Hepatic stellate cell (primary cell): ENCODE measurements at places on chromosomes 2 and 18.

DNA sequence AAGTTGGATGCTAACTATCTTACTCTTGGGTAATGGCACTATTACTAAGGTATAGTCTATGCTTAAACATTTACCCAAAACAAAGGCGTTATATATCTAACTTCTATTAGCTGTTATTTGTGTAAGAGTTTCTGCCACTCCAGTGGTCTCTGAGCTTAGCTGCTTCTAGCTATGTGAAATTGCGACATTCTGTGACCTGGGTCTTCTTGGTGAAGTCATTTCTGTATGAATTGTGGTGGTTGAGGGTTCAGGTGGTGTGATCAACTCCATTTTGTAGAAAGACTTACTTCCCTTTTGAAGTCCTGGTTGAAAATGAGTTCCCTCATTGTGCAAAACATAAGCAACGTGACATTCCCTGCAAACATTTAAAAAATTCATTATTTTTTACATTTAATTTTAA is 221.6 kb downstream of the PIK3C3 start:
- no peak for DNase-seq

- DNase-seq: no peak
These were observed 5.6 kb downstream of the MYT1L start for GRCh38 chr2:2325516-2325915.

GRCh38 chr2:239668042-239668441 is 267.2 kb upstream of the HDAC4 start:
- no peak for DNase-seq

- DNase-seq: no peak
These were observed 654.3 kb downstream of the LRRTM4 start for GRCh38 chr2:76867854-76868253.

DNA sequence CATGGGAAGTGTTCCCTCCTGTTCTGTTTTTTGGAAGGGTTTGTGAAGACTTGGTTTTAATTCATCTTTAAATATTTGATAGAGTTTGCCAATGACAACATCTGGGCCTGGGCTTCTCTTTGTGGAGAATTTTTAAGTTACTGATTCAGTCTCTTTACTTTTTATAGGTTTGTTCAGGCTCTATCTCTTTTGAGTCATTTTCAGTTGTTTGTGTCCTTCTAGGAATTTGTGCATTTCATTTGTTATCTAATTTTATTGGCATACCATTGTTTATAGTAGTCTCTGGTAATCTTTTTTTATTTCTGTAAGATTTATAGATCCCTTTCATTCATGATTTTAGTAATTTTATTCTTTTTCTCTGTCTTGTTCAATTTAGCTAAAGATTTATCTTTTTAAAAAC is 14.6 kb downstream of the SCLY start:
- DNase-seq: no peak

DNA sequence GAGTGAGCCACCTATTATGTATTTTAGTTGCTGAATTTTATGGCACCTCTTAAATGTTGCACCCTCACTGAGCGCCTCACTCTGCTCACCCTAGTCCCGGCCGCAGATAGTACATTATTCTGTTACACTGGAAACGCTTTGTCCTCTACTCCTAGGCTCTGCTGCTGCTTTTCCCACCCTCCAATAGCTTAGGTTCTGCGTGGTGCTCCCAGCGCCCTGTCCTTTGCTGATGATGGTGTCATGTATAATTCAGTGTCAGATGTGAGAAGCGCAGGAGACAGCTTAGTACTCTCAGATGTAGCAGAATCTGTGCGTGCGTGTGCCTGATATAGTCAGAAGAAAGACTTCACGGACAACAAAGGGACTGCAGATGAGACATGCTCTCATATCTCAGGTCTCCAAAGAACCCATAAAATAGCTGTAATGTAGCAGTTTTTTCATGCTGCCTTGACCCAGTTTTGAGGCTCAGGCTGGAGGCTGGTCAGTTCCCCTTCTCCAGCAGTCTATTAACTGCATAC is 1.4 kb upstream of the REEP1 start:
- DNase-seq: no peak

GRCh38 chr2:15031745-15032240 is 399.3 kb downstream of the LRATD1 start:
- DNase-seq: no peak

DNA sequence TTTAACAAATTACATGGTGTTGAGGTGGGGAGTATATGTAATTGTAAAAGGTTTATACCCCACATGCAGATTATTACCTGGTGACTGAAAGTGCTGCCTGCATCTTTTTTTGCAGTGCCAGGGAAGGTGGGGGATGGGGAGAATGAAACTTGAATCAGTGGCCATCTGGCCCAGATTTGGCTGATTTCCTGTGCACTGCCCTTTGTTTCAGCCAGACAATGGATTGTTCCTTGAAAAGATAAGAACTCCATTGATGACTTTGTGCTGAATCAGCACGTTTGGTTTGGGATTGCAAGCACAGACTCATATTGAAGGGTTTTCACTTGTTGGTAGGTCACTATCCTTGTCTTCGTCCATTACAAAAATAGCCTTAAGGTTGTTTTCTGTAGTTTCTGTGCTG is 20.9 kb downstream of the GREB1L start:
- no peak for DNase-seq

DNA sequence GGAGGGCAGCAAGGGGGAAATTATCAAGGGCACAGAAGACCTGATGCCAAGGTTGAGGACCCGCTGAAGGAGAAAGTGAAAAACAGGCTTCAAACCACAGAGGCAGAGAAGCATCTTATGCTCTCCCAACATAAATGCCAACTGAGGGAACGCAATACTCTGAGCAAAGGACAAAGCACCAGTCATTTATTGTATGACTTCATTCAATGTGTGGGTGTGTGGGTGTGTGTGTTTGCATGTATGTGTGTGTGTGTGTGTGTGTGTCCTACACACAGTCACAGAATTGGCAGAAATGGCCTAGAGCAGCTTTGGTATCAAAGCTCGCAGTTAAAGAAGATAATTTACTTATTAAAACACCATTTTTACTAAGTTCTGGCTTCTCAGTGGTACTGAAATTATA is 51.4 kb downstream of the UXS1 start:
- DNase-seq: no peak
